ENCODE measurements at places on chromosomes 6 and 20.
A peak's percentile ranks its signal among the peaks of the same experiment; 100 is the strongest.

DNA sequence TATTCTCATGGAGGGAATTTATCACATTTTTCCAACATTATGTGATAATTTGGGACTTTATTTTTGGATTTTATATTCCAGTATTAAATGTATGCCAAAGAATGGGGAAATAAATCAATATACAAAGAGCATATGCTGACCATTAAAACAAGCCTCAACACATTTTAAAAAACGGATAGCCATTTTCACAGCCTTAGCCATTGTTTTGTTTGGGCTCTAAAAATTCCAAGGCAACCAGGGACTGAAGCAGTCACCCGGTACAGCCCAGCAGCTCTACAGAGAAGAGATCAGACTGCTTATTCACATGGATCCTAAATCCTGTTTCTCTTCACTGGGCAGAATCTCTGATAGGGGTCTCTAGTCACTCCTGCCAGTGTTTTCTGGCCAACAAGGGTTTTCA, 150.2 kb upstream of the OGFRL1 start:
- DNase-seq, result no peak

GRCh38 chr20:61646453-61646852, 394.4 kb downstream of the CDH4 start:
- DNase-seq, result no peak

GRCh38 chr6:9532621-9533557, 882.0 kb downstream of the TFAP2A start:
- DNase-seq, result no peak

DNA sequence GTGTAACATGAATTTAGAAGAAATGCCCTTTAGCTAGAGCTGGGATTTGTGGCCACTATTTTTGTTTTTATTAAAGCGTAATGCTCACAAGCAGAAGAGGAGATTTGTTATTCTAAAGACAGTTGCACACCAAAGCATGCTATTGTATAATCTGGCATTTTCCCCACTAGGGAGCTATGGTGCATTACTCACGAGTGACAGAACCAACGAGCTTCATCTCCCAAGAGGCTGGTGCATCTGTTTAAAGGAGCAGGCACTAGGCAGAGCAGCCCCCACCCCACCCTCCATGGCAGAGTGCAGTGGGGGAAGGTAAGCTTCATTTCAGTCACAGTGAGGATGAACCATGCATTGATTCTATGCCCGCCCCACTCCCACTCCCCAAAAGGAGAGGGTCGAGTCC, 287.3 kb upstream of the TSHZ2 start:
- no peak for DNase-seq

DNA sequence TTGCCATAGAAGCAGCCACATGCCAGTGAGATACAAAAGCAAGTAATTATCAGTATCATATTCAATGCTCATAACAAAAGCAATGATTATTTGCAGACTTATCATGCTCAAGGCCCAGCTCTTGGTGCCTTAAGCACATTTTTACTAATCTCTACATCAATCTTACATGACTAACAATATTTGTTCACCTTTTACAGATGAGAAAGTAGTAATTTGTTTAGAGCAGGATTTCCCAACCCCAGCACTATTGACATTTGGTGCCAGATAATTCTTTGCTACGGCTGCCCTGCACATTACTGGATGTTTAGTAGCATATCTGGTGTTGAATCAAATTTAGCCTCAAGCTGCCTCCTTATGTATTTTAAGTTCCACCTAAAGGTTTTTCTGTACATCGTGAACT, 19.0 kb upstream of the DOK5 start:
- no peak for DNase-seq

GRCh38 chr6:28586962-28587745, 61.5 kb downstream of the GPX5 start:
- DNase-seq, result peak; percentile 94

GRCh38 chr6:93307505-93308409, 111.6 kb downstream of the EPHA7 start:
- no peak for DNase-seq

- DNase-seq, result no peak
Measured at GRCh38 chr6:111722179-111722731, 116.6 kb upstream of the TRAF3IP2 start.

GRCh38 chr6:84434550-84434949, 207.1 kb upstream of the CEP162 start:
- no peak for DNase-seq
